ENCODE measurements at places on chromosomes 12 and 14. TPM values are rescaled to one million over a fixed set of nuclear protein-coding genes. Genes with fewer than 3 reads are reported as not detected.

The KLHDC1 gene
- 16.8 TPM for total RNA-seq

The IRAK3 gene
- 9.3 TPM for total RNA-seq

DNA sequence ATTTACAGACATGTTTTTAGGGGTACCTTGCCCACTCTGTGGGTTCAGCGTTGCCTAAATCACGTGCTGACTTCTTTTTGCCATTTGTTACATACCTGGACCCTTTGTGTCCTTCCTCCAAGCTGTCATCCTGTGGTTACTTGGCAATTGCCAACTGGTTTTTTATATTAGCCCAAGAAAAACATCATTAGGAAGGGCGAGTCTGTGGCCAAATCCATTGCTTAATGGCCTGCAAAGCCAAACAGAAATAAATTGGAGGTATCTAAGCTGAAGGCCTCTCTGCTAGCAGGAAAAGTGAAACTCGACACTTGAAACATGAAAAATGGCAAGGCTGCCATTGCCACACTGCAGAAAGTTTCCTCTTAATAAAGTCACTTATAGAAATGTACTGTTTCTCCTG, 190.4 kb downstream of the NUAK1 start:
- DNase-seq = no peak

DNA sequence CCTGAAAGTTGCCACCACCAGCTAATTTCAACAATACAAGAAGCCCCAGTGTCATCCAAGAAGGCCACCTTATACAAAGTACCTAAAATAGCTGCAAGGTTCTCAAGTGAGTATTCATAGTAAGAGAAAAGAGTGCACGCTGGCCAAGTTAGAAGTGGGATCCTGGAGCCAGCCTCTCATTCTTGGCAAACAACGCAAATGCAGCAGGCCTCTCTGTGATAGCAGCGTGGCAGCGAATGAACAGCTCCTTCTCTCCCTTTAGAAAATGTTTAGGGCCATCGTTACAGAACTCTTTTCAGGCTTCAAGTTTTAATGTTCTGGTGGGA, 78.0 kb upstream of the IFNG-AS1 start:
- no peak for DNase-seq

DNA sequence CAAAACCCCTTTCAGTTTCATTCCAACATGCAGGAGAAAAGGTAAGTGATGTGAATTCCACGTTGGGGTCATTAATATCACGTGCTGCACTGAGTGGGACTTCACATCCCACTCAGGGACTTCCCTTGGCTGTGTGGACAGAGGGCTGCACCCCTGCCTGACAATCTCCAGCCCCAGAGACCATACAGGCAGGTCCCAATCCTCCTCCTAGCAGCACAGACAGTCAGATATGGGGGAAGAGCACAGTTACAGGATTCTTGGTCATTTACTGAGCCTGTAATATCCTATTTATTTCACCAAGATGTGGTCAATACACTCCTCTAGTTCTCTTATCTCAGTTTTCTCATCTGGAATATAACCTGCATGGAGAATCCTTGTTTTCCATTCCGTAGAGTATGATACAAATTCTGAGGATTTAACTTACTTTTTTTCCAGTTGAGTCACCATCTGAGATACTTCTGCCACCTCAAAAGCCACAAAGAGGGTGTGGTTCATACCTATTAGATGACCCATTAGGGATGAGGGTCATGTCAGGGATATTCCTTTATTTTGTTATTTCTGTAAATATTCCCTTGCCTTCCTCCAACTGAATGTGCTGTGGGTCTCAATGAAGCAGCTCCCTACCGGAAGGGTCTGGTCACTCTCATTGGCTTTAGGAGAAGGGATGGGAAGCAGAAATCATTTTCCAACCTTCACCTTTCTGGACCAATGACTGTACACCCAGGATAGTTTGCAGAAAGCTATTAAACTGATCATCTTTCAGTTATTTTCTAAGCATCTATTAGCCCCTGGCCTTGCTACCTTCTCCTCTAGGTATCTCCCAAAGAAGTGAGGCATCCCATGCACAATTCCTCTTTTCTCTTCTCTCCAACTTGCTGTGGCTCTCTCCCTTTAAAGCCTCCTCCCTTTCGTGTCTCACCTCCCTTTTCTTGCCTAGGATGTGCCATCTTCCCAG, 43.0 kb upstream of the NTF3 start:
- DNase-seq = no peak
